ENCODE measurements at places on chromosomes 12 and 14.

DNA sequence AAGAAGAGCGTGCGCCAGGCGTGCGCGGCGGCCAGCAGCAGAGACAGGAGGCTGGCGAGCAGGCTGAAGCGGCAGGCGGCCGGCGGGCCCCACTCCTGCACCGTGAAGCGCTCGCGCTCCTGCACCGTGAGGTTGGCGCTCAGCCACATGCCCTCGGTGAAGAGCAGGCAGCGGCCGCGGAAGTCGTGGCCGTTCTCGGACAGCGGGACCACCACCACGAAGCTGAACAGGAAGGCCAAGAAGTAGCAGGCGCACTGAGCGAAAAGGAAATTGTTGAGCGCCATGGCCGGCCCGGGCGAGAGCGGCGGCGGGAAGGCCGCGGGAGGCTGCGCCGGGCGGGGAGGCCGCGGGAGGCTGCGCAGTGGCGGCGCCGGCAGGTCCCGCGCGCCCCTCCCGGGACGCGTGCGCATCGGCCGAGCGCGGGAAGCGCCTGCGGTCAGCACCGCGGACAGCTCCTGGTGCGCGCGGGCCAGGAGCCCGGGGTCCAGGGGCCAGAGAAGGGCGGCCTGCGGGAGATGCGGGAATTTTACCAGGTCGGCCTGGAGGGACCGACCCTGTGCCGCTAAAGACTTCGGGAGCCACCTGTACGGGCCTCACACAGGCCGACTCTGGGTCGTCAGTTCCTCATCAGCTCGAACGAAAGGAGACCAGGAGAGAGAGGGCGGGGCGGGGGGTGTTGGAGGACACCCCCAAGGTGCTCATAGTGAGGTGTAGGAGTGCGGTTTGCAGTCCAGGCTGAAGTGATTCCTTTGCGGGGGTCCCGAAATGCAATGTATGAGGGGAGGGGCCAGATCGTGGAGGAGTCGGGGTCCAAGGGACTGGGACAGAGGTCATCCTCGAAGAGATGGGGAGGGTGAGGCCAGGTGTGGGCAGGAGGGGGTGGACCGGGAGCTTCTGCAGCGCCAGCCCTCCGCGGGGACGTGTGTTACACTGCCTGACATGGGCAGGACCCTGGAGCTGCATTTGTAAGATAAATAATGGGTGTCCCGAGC, at the start of gene TMEM179:
TMEM179 (minus strand) TSS at position 315 of the 992 bp plus-strand sequence; CDS start at position 284, 31 bp downstream.
- DNase-seq = no peak

- no peak for DNase-seq
These were observed 7.4 kb upstream of the TMEM132C start for GRCh38 chr12:128259556-128260070.

DNA sequence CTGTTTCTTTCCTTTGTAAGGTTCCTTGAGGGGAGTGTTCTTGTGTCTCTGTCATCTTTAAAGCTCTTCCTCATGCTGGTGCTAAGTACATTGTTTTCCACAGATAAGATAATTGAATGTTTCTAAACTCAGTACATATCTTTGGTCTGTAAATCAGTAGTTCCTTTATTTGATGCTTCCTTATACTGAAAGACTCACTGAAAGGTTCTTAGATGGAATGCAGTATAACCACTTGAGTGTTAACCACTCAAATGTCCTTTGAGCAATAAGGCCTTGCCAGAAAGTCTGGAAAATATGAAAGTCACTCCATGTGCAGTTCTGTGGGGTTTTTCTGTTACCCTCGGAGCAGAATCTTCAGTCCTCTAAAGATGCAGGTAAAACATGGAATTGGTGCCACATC, 23.0 kb upstream of the RNU6-8 start:
- DNase-seq = no peak

DNA sequence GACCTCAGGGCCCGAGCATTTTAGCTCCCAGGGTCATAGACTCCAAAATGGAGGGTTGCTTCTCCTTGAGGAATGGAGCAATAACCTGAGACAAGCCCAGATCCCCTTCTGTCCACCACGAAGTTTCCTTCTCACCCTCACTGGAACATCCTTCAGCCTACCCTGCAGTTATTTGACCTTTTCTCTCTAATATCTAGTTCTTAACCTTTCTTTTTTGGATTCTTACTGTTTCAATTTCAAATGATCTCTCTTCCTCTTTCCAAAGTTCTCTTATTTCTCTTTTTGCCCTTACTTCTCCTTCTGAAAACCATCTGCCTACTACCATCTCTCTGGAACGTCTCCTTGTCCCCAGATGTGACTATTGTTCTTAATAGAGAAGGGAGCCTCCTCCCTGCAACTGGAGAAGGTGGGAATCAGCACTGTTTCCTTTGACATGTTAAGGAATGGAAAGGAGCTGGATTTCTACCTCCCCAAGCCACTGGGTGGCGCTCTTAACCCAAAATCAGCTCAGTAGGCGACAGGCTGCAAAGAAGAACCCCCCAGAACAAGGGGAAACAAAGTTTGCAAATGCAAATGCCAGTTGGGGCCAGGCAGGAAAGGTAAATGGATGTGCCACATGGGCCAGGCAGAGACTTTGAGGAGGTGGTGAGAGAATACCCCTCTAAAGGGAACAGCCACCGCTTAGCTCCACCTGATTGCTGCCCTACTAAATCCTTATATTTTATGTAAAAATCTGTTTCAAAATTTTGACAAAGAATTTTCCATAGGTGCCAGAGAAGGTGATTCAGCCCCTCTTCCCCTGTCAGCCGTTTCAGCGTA, 22.4 kb upstream of the PDE1B start:
- DNase-seq = peak; percentile 21

GRCh38 chr14:39554576-39554975, 122.3 kb upstream of the FBXO33 start:
- no peak for DNase-seq

- no peak for DNase-seq
These were observed 18.1 kb downstream of the ASPG start for GRCh38 chr14:104103446-104104075.

DNA sequence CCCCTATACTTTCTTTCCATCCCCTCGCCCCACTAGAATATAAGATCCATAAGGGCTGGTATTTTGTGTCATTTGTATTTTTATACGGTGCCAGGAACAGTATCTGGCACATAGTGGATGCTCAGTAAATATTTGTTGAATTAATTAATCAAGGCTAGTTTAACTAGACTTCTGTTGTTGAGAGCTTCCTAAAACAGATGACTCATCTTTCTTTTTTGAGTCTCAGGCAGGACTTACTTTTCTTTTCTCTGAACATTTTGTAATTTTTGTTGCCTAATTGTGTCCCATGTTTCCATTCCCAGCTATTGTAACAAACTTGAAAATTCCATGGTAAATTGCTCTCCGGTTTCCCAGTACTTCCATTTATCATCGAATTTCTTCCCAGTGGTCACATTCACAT, 16.7 kb downstream of the STK38L start:
- DNase-seq = no peak

- no peak for DNase-seq
These were observed 24.7 kb downstream of the ISCA2 start for GRCh38 chr14:74518221-74518620.

- DNase-seq = no peak
These were observed 54.5 kb upstream of the MAX start for GRCh38 chr14:65156568-65157366.

DNA sequence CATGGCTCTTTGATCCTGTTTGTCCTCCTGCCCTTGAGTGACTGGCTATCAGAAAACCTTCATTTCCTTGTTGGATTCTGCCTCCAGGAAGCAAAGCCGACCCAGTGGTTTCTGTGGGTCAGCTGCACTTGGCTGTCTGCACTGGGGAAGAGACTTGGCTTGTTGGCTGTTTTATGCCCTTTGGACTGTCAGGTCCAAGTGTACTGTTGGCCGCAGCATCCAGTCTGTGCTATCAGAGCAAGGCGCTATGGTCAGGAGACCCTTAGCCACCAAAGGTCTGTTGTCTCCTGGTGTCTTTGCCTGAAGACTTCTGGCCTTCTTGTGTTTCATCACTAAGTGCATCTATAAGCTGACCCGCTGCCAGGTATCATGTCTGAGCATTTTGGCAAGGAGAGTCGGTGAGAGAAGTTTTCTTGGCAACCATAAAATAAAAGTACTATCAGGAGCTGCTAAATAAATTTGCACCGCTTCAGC, 177.4 kb upstream of the HIF1A start:
- no peak for DNase-seq

DNA sequence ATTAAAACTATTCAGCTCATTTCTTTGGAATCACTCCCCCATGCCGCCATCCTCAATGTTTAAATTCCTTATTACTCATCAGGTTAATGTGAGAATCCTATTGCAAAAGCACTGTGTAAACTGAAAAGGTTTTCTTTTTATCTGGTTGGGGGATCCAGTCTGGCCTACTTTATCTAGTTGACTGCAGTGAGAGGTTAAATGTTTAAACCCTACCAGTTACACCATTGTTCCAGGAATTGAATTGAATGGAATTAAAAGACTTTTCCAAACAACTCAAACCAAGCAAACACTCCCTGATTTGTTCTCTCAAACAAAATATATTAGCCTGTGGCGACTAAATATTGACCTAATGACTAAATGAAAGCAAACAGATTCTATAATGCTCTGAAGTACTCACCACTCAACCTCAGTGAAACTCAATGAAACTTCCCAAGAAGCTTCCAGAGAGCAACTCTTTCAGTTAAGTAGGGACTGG, 100.5 kb downstream of the VEZT start:
- DNase-seq = no peak

- DNase-seq = peak; percentile 12
These were observed 2.7 kb downstream of the NCKAP5L start for GRCh38 chr12:49825360-49825970.

DNA sequence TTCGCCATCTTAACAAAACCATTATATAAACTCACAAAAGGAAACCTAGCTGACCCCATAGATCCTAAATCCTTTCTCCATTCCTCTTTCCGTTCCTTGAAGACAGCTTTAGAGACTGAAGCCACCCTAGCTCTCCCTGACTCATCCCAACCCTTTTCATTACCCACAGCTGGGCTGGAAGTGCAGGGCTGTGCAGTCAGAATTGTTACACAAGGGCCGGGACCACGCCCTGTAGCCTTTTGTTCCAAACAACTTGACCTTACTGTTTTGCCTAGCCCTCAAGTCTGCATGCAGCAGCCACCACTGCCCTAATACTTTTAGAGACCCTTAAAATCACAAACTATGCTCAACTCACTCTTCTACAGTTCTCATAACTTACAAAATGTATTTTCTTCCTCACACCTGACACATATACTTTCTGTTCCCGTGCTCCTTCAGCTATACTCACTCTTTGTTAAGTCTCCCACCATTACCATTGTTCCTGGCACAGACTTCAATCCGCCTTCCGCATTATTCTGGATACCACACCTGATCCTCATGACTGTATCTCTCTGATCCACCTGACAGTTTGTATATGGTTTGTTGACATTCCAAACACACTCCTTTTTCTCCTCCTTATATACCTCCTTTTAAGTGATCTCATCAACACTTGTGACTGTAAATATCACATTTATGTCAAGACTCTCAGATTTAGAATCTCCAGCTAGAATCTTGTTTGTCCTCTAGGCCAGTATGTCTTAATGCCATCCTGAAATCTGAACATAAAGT, 208.7 kb downstream of the KITLG start:
- no peak for DNase-seq

GRCh38 chr14:23112359-23113178, 6.5 kb downstream of the CEBPE start:
- no peak for DNase-seq

DNA sequence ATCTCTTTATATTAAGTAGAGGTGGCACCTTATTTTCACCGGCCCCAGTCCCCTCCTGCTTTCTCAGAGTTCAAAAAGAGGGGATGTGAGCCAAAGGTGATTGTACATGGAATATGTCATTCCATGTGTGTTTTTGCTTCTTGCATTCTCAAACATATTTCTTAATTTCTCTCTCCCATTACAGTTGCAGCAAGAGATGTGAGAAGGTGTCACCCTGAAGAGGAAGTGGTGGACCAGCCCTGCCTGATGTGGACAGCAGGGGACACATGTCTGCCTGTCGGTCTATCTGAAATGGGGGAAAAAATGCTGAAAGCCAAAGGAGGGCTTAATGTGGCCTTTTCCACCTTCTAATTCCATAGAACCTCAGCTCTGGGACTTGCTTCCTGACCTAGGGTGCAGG, 1.9 kb upstream of the FOXN3 start:
- DNase-seq = no peak

GRCh38 chr14:21104448-21105060, 3.7 kb downstream of the TMEM253 start:
- peak; percentile 66 for DNase-seq

DNA sequence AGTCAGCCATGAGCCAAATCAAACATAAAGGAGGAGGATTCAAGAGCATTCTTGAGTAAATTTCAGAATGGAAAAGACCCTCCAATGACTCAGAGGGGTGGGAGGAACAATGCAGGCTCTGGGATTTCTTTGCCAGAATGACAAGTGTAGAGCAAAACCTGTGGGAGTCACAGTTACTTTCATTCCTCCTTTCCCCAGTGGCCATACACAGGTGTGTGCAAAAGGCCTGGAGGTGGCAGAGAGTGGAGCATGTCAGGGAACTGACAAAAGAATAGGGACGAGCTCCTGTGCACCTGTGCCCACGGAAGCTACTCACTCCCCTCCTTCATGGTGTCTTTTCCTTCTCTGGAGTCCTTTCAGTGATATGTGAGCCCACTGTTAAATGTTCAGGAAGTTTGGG, 9.4 kb upstream of the CIPC start:
- no peak for DNase-seq

DNA sequence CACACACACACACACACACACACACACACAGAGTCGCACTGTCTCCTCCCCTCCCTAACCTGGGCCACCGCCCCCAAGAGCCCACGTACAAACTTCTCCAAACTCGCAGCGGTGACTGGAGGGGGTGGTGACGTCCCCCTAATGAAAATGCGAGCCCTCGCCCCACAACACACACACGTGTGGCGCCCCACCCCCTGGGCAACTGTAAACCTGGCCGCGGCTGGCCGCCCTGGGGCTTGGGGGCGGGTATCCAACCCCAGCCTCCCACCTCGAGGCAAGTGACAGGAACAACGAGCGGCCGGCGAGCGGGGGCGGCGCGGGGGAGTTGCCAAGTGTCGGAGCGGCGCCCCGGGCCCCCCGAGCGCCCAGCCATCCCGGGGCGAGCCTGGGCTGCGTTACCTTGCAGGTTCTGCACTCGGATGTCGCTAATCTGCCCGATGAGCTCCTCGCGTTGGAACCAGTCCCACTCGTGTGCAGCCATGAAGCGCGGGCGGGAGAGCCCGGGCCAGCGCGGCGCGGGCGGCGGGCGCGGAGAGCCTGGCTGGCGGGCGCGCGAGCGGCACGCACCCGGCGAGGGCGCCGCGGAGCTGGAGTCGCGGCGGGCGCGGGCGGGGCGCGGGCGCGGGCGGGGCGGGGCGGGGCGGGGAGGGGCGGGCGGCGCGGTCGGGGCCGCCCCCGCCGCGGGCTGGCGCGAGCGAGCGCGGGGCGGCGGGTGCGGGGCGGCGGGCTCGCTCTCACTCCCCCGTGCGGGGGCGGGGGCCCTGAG, at the start of gene CLMN:
CLMN (minus strand) TSS at position 597 of the 766 bp plus-strand sequence; CDS start at position 481, 116 bp downstream.
- no peak for DNase-seq

GRCh38 chr12:108616941-108617858, 16.5 kb downstream of the SELPLG start:
- DNase-seq = peak; percentile 90

All from CD4-positive, alpha-beta T cell treated with Interleukin-15 for 4 hours (primary cell).